D721Med (cell line): ENCODE measurements at places on chromosomes 16 and 17.

GRCh38 chr16:19196871-19197270 lies 28.8 kb downstream of the SYT17 start:
- no peak for DNase-seq

GRCh38 chr16:83932955-83933673 lies 19.9 kb upstream of the OSGIN1 start:
- DNase-seq = peak; percentile 69

- DNase-seq = no peak
Observed at GRCh38 chr16:21659124-21659523, 4.6 kb upstream of the OTOA start.

DNA sequence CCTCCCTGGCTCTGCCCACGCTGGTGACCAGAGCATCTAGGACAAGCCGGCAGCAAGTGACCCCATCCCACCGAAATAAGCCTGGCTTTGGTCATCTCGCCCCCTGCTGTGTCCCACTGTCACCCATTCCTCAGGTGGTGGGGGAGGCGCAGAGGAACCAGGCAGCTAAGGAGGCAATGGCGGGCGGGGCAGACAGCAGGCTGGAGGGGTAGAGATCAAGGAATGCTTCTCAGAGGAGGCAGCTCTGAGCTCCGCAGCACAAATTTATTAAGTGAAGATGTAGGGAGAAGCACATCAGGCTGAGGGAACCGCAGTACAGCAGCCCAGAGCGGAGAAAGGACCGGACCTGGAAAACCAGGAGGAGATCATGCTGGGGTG lies 7.5 kb upstream of the KREMEN2 start:
- no peak for DNase-seq

- no peak for DNase-seq
Observed at GRCh38 chr16:54921206-54921824, 9.3 kb upstream of the IRX5 start.

DNA sequence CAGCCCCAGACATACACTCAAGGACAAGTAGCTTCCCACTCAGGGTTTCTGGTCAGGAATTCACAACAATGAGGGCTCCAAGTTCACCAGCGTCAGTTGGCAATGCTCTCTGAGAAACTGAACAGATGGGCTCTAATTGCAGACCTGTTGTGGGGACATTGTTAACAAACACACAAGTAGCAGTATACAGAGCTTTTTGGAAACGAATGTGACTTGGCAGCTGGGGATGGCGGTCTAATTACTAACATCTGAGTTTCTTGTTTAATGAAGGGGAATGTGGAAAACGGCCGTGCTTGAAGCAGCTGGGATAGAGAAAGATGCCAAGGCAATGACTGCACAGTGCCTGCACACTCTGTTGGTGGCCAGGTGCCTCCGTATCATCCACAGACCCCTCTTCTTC lies 316.1 kb upstream of the IRX3 start:
- no peak for DNase-seq

GRCh38 chr17:65085397-65085796 lies 28.9 kb upstream of the GNA13 start:
- no peak for DNase-seq

DNA sequence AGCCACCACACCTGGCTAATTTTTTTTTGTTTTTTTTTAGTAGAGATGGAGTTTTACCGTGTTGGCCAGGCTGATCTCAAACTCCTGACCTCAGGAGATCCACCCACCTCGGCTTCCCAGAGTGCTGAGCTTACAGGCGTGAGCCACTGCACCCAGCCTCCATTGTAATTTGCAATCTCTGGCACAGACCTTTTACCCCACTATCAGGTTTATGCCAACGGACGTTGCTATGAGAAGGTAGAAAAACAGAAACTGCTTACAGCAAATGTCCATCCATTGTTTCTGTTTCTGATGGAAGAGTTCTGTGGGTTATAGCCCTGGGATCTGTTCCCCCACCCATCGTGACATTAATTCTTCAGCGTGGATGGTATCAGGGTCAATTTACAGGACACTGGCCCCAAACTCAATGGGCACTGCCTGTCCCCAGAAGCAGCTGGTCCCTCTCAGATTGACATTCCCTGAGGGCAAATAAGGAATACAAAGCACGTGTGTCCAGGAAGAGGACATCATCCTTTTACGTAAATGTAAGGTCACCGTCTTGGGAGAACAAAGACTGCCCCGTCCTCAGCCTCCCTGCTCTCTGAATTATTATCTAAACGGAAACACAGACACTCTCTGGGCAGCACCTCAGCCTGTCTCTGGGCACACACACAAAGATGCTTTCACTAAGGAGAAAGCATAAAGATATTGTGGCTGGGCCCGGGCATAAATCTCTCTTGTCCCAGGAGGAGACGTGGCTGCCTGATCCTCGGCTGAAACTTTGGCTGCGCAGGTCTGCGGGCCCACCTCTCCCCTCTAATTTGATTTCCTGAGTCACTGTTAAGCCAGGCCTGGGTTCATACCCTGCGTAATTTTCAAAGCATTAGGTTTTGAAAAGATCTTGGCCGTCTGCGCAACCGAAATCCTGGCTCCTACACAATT lies 5.2 kb downstream of the KCNG4 start:
- DNase-seq = no peak

DNA sequence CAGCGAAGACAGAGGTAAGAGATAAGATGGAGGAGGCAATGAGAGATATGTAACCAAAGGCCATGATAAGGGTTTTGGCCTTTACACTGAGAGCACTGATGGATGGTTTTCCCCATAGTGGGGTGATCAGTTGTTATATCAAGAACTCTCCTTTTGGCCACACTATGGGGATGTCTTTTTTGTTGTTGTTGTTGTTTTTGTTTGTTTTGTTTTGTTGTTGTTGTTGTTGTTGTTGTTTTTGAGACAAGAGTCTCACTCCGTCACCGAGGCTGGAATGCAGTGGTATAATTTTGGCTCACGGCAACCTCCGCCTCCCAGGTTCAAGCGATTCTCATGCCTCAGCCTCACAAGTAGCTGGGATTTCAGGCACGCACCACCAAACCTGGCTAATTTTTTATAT lies 244.8 kb upstream of the DYNLRB2 start:
- DNase-seq = no peak

DNA sequence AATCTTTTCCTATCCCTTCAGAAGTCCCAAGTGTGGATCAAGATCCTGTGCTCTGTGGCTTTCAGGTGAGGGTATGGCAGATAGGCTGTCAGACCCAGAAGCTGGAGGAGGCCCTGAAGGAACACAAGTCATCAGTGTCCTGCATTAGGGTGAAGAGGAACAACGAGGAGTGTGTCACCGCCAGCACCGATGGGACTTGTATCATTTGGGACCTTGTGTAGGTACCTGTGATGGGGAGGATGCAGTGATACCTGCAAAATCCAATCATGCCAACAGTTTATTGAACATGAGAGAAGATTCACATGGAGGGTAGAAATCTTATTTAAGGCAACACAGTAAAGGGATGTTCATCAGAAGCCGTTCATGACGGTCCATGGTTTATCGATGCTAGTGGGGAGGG lies 10.0 kb upstream of the USP43 start:
- no peak for DNase-seq

GRCh38 chr17:63841350-63842172 lies 924 bp downstream of the SMARCD2 start:
- no peak for DNase-seq

DNA sequence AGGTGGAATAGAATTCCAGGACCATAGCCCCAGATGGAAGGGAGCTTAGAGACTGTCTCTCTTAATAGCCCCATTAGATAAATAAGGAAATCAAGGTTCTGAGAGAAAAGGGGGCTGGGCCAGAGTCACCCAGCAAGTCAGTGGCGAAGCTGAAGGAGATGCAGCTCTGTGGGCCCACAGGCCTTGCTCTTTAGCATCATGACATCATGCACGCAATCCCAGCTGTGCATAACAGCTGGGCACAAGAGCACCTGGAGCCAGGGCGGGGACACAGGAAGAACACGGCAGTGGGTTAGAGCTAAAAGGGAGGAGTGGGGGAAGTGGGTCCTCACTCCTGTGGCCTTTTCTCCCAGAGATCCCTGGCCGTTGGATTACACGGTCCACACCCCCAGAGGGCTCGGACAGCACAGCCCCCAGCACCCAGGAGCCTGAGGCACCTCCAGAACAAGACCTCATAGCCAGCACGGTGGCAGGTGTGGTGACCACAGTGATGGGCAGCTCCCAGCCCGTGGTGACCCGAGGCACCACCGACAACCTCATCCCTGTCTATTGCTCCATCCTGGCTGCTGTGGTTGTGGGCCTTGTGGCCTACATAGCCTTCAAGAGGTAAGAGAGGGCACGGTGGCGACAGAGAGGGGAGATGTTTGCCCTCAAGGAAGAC lies 15.1 kb downstream of the NGFR start:
- no peak for DNase-seq

GRCh38 chr17:47980541-47980940 lies 9.6 kb downstream of the CDK5RAP3 start:
- DNase-seq = no peak

GRCh38 chr17:58565389-58566311 lies 51.2 kb upstream of the MTMR4 start:
- no peak for DNase-seq

GRCh38 chr17:67570797-67571196 lies 146.9 kb upstream of the NOL11 start:
- DNase-seq = no peak

DNA sequence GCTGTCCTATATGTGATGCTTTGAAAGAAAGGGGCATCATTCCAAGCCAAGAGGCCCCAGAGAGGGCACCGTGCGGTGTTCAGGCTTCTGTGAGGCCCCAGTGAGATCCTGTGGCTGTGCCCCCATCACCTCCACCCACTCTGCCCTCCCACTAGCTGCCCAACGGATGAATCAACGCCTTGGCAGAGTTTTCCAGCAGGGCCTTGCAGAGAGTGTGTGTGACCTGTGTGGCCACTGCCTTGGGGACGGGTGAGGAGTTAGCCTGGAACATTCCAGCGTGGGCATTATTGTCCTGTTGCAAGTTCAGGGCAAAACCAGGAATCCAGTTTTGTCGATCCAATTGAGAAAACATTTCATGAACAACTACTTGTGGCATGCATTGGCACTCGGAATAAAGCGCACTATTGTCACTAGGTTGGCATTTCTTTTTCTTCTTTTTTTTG lies 53.7 kb downstream of the SF3B3 start:
- no peak for DNase-seq

DNA sequence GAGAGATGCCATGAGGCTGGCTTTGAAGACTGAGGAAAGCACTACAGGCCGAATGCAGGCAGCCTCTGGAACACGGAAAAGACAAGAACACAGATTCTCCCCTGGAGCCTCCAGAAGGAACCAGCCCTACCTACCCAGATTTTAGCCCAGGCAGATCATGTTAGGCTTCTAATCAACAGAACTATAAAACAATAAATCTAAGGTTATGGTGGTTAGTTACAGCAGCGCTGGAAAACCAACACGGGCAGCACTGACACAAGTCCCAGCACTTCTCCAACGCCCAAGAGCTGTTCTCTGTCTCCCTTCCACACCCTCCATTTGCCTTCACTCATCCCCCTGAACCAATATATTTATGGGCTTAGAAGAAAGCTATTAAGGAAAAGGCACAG lies 7.5 kb downstream of the ANKRD11 start:
- no peak for DNase-seq

DNA sequence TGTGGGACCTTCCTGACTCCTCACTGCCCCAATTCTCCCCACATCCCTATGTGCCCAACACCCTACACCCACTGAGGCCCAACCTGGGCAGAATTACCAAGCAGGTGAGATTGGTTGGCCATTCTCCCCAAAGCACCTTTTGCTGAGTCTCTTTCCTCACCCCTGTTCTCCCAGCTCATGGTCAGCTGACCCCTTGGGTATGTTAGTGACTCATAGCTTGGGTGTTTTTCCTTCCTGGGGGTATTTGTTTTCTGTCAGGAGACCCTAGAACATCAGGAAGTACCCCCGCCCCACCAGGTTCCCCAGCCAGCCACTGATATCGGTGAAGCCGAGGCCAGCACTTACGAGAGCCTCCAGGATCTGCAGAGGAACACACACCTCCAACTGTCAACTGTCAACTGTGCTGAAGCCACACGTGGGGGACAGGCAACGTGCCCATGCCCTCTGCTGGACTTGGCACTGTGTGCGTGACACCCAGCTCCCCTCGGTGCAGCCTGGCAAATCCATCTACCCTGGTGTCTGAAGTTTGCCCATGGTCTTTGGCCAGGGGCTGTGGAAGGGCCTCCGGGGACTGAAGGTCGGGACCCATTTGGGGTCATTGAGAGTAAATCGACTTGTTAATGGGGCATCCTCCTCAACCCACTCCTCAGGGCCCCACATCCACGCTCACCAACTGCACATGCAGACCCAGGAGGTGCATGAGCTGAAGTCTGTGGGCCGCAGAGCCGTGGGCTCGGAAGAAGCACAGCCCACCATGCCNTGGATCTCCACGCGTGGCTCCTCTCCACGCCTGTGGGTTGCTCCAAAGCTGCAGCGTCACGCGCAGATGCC lies 53.1 kb downstream of the METRNL start:
- no peak for DNase-seq

DNA sequence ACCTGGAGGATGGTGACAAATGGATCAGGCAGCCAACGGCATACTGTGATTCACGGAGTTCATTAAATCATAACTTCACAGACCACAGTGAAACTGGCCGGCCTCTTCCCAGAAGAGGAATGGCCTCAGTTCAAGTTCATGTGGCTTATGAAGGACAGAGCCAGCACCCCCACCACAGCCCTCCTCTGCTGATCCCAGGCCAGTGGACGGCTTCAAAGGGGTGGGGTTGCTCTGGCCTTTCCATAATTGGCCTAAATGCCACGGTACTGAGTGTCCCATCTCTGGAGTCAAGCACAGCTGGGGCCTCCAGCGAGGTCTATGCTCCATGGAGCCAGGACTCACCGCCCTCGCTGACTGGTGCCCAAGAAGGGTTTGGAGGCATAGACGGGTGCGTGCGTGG lies 21.4 kb downstream of the GALNS start:
- DNase-seq = no peak

DNA sequence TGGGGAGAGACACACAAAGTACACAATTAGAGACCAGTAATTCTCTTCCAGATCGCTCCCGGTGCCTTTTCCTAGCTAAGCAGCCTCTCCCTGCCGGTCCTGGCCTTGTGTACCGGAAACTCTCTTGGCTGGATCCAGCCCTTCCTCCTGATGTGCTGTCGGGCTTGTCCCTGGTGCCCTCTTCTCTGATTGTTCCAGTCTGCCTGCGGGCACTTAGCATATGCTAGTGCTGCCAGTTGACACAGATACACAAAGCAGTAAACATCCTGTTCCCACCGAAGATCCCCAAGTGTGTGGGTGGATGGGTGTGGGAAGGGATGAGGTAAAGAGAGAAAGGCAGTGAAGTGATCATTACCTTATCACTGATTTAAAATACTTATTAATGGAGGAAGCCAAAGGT lies 9.7 kb downstream of the HS3ST3B1 start:
- DNase-seq = no peak

GRCh38 chr17:39606434-39607056 lies 1.2 kb downstream of the NEUROD2 start:
- no peak for DNase-seq

GRCh38 chr16:30112197-30113030 lies 923 bp downstream of the GDPD3 start:
- peak; percentile 62 for DNase-seq
